Fibroblast of skin of scalp (primary cell): ENCODE measurements at places on chromosomes 6 and 20.

DNA sequence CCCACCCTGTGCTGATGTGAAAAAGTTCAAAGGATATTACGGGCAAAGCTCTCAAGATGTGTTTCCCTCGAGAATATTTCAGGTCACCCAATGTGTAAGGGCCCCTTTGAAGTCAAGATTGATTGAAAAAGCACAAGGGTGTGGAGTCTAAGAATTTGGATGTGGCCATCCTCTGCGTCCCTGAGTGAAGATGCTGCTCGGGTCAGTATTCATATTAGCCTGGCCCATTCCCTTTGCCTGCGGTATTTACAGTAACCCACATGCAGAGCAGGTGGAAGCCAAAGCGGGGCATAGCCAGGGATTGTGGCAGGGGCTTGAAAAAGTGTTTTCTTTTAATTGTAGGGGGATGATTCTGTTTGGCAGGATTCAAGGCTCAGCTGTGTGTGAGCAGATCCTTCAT, 211.0 kb downstream of the TSHZ2 start:
- no peak for DNase-seq

DNA sequence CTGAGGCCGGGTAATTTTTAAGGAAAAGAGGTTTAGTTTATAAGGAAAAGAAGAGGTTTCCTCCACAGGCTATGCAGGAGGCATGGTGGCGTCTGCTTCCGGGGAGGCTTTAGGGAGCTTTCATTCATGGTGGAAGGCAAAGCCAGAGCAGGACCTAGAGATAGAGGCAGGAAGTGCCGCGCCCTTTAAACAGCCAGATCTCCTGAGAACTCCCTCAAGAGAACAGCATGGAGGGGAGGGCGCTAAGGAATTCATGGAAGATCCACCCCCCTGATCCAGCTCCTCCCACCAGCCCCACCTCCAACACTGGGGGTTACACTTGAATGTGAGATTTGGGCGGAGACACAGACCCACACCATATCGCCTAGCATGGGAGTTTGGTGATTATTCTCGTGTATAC, 13.9 kb upstream of the DACT2 start:
- DNase-seq = no peak

DNA sequence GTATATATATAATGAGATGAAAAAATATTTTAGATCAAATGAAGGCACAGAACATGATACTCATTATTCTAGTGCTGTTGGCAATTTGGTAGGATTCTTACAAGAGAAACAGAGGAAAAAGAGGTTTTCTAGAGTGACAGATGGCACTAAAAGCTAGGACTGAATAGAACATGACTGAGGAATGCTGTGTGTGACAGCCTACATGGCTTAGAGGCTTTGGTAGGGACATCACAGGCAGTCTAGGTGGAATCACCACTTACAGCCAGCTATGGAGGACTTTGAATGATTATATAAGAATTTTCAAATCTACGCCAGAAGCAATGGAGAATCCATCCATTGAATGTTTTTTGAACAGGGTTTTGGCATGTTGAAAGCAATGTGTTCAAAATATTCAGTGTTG, 52.8 kb downstream of the TPD52L1 start:
- no peak for DNase-seq

- DNase-seq = no peak
Measured at GRCh38 chr6:118889163-118889562, 4.8 kb upstream of the ASF1A start.

DNA sequence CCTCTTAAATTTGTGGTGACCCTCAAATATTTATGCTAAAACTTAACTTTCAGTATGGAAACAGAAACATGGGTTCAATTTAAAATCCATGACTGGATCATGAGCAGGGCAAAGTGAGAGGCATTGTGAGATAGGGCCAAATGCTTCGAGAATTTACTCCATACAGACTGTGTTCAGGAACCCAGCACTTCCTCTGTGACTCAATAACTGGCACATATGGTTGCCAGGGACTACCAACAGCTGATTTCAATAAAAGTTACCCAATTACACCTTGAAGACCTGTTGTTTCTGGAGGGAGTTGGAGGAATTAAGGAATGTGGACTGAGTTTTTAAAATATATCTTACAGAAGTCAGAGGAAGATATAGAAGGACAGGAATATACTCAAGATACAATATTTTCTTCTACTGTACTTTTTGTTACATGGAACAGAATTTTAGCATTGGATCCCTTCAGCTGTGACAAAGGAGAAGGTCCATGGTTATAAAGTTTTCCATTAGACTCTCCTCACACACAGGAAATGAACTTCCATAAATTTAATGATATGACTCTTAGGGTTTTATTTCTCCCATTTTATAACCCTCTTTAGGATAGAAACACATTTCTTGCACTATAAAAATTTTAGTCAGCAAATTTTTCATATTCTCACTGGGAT, 258.5 kb downstream of the KHDC1L start:
- DNase-seq = no peak

DNA sequence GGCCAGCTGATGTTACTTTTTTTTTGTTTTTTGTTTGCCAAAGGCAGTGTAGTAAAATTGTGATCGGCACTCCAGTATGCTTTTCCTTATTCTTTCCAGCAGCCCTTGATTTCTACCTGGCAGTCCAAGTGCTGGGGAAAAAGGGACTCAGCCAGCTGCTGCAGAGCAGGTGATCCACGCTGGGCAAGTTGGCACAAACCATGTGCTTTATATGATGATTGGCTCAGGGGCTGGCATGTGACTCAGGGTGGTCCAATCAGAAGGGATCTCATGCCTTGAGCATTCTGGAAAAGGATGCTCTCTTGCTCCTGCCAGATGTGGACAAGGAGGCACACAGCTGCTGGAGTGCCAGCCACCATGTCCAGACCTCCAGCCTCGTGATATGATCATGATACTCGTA, 54.5 kb downstream of the SULF2 start:
- no peak for DNase-seq

- DNase-seq = no peak
Measured at GRCh38 chr6:77454386-77454785, 8.9 kb downstream of the HTR1B start.

DNA sequence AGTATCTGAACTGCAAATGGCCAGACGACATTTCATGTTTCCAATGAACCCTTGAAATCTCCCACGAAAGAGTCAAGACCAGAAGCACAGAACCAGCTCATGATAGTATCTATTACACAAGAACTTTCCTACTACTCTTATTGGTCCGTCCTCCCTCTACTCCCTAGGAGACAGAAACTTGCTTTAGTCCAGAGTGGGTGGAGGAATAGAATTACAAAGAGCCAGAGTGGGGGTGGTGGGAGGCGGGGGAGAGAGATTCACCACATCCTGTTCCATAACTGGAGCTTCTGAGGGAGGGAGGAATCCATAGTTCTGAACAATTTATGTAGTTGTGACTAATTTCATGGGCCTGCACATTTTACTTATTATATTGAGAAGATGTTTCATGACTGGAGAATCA, 18.5 kb upstream of the WFDC10A start:
- peak; percentile 87 for DNase-seq

DNA sequence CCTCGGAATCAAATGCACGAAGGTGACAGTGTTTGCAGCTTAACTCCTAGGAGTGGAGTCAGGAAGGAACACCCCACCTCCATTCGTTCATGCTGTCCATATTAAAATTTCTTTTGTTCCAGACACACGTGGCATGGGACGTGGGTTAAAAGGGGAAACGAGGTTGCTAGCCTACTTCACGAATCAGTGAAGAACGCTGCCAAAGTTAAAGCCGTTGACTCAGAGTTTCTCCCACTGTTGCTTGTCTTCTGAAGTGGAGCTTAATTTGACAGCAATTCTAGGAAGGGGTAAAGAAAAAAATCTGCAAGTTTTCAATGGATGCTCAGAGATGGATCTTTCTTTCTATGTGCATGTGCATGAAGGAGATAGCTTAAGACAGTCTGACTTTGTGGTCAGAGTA, 499.1 kb downstream of the CD83 start:
- no peak for DNase-seq

DNA sequence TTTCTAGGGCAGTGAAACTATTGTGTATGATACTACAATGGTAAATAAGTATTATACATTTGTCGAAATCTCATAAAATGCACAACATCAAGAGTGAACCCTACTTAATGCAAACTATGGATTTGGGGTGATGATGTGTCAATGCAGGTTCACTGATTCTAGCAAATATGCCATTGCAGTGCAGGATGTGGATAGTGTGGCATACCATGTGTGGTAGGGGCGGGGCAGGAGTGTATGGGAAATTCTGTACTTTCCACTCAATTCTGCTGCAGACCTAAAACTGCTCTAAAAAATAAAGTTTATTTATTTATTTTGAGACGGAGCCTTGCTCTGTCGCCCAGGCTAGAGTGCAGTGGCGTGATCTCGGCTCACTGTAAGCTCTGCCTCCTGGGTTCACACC, 44.3 kb downstream of the ABHD12 start:
- DNase-seq = no peak

- DNase-seq = no peak
Measured at GRCh38 chr20:4811661-4812181, 90.0 kb downstream of the PRND start.

- peak; percentile 15 for DNase-seq
Measured at GRCh38 chr6:12150812-12151432, 138.8 kb downstream of the HIVEP1 start.

DNA sequence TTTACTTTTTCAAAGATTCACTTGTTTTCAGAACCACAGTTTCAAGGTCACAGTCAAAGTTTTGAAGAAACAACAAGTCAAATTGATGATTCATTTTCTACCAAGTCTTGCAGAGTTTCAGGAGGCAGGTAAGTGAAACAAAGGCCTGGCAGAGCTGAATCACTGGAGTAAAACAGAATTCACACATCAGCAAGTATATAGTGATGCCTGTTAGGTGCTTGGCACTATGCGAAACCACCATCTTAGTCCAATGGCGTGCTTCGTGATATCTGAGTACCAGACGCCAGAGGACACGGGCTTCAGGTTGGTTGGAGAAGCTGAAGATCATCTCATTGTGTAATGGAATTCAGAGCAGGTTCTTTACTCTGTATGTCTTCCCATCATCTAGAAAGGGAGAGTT, 75.9 kb downstream of the RTN4IP1 start:
- no peak for DNase-seq

DNA sequence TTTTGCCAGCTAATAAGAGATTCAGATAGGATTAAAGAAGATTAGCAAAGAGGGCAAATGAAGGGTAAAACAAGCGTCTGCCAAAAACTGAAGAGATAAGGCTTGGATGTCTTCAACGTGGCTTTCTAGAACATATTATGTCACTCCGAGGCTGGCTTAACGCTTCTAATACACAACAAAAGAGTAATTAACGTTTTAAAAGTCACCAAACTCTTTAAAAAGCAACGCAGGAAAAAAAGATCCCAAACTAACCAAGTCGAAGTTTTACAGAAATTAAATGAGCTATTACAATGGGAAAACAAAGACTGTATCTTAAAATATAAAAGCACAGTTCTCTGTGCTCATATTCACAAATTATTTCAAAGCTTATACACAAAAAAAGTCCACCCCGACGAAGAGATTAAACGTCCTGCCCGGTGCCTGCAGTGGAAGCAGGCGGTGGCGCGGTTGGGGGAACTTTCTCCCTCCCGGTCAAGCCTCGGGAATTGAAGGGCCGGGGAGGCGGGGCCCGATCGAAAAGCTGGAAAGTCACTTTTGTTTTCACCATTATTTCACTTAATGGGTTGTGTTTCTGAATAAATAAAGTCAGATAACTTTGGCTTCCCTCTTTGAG, 1.2 kb downstream of the MAK start:
- DNase-seq = peak; percentile 2

DNA sequence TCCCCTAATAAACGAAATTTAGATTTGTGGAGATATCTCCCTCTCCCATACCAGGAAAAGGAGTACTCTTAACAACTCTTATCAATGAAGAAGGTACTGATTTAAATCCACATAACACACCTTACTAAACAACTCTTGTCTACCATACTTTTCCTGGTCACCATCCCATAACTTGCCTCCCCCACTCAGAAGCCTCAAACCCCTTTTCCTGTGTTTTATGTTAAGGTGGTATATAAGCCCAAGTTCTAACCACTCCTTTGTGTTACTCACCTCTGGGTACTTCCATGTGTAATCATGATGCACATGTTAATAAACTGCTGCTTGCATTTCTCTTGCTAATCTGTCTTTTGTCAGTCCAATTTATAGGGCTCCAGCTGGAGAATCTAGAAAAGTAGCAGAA, 330.7 kb downstream of the CD83 start:
- no peak for DNase-seq

- DNase-seq = peak; percentile 61
Measured at GRCh38 chr20:56411759-56412472, at the start of gene CASS4. TSS of gene CASS4 (plus strand) at chr20:56412260. CDS start at chr20:56412459, 199 bp downstream.

GRCh38 chr6:55678330-55679224, 99.6 kb upstream of the HMGCLL1 start:
- DNase-seq = peak; percentile 23

- no peak for DNase-seq
Measured at GRCh38 chr6:29826271-29826670, 1.4 kb upstream of the HLA-G start.

DNA sequence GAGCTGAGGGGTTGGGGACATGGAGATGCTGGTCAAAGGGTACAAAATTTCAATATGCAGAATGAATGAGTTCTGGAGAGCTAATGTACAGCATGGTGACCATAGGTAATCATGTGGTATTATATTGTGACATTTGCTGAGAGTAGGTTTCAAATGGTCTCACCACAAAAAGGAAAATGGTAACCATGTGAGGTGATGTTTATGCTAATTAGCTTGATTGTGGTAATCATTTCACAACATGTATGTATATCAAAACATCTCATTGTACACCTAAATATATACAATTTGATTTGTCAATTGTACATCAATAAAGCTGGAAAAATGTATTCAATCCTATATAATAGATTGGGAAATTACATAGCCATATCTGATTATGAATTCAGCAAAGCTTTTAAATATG, 29.5 kb upstream of the TMEM14A start:
- DNase-seq = no peak

DNA sequence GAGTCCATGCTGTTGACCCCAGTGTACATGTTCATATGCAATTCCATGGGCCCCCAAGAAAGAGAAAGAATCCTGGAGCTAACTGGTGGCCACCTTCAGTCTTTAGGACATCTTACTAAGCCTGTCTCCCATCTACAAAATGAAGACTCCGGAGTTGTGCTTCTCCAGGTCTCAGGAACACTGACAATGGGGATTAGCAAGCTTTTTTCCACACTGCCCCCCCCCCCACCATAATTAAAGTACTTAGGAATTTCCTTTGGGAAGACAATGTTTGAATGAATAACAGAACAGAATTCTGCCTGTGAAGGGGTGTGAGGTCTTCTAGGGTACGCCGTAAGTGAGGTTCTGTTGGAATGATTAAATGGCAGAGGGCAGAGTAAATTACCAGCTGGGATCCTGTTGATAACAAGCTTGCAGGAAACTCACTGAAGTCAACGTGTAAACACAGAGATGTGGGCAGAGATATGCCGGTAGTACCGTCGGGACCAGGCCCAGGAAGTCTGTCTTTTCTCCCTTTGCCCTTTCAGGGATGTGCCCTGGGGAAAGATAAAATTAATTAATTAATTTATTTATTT, 63.1 kb downstream of the ANKRD6 start:
- DNase-seq = no peak

- peak; percentile 95 for DNase-seq
Measured at GRCh38 chr20:10603971-10604864, 69.6 kb downstream of the JAG1 start.

- no peak for DNase-seq
Measured at GRCh38 chr20:24952376-24953208, 3.5 kb downstream of the CST7 start.
